ENCODE measurements at places on chromosomes 16 and 17.

DNA sequence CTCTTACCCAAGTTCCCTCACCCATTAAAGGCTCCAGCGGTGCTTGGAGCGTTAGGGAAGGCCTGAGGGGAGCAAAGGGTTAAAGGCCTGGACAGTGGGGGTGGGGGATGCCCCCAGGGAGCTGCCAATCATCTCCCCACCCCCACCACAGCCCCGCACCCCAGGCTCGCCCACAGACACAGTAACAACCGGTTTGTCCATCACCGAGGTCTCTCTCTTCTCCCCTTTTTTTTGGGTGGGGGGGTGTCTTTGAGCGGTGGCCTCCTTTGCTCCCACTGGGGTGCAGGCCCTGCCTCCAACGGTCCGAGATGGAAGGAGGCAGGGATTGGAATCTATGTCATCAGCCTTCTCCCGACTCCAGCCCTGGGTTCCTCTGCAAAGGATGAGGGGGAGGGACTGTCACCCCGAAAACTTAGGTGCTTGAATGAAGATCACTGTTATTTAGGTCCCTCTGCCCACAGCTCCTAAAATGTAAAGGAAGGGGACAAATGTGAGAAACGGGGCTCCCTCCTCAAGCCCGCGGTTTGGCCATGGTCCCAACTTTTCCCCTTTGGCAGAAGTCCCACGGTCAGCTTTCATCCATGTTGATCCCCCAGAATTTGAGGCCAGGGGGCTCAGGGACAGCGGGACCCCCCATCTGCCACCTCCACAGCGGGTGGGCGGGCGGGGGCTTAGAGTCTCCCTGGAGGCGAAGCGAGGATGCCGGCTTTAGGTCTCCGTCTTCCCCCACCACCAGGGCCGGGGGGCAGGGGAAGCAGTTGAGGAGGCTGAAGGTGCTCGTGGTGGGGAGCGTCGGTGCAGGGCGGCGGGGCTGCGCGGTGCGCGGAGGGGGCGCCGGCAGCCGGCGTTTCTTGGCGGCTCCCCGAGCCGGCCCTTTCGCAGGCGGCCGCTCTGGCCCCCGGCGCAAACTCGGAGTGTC lies 1.7 kb downstream of the EPOP start:
- DNase-seq: no peak

GRCh38 chr17:35784895-35785294 lies 10.5 kb downstream of the MMP28 start:
- no peak for DNase-seq

DNA sequence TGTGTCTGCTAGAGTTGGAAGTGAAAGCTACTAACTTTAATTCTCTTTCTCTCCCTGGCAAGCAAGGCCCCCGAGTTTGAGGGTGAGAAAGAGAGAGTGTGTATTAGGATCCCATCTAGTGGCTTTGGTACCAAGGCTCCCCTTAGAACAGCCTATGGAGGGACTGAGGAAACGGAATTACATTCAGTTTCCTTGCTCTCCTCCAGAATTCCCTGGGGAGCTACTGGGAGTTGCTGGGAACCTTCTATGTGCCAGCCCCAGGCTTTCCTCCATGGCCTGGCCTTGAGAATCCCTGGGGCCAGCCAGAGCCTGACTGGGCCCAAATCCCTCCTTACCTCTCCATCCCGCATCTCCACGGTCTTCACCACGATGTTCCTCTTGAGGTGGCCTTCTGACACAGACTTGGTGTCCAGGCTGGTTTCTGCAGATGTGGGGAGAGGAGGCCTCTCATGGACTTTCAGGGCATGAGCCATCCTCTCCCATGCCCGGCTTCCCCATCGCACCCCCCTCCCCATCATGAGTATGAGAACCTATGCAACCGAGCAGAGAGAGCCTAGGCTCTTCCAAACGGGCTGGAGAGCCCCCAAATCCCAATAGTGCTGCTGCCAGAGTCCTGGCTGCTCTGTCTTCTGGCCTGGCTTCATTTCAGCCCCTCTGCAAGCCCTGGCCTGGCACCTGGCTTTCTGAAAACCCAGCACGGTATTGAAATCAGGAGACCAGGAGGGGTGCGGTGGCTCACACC lies 7.4 kb downstream of the GFAP start:
- no peak for DNase-seq

GRCh38 chr17:63665527-63666214 lies 34.3 kb downstream of the LIMD2 start:
- DNase-seq: peak; percentile 32

DNA sequence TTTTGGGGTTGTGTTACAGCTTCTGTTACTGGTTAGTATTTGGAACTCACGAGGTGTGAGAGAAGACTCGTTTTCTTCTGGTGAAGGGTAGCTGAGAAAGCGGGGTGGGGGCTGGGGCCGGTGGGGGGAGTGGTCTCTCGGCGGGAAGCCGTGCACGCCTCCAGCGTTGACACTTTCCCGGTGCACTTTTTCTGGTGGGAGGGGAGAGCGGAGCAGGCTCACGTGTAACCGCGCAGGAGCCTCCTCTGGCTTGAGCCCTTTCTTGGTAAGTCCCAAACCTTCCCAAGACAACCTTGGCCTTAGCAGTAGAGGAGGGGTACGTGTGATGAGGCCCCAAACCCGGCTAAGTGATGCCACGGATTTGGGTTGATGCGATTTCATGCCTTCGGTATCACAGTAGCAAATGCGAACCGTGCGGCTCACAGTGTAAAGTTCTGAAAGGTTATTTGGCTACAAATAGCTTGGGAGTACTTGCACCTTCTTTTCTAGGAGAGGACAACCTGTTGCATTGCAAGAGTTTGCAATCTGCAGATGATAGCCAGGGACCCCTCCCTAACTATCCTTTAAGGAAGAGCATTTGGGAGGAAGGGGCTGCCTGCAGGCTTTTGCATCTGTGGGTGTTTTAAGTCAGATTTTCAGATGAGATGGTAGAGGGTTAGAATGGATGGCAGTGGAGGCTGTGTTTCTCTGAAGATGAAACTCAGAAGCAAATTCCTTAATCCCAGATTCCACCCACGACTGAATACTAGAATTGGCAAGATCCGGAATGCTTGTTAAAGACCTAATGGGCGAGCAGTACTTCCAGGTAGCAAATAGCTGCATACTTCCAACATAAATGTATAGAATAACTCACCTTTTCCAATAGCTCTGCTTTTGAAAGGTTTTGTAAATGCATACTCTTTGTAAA lies 1.5 kb downstream of the HLF start:
- DNase-seq: no peak

All from GM12891 (cell line).